Stimulated activated CD8-positive, alpha-beta memory T cell treated with anti-CD3 and anti-CD28 coated beads, Interleukin-4, amount 100 ng/mL, for 4 hours (primary cell): ENCODE measurements at places on chromosomes 11 and 22.

- no peak for DNase-seq
Observed at GRCh38 chr11:11584530-11584810, 37.3 kb downstream of the GALNT18 start.

DNA sequence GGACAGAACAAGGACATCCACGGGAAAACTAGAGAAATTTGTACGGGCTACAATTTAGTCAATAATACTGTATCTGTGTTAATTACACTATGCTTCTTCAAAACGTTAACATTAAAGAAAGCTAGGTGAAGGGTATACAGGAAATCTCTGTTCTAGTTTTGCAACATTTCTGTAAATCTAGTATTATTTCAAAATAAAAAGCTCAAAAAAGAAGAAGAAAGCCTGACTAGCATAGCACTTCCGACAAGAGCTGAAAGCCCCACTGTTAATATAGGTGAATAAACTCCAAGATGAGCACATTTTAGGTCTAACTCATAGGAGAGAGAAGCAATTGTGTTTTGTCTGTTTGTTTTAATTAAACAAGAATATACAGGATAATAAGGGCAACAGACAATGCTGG is 299.7 kb downstream of the TTC28 start:
- DNase-seq, result no peak

- no peak for DNase-seq
Observed at GRCh38 chr22:20232781-20233180, 35.3 kb downstream of the RTN4R start.

DNA sequence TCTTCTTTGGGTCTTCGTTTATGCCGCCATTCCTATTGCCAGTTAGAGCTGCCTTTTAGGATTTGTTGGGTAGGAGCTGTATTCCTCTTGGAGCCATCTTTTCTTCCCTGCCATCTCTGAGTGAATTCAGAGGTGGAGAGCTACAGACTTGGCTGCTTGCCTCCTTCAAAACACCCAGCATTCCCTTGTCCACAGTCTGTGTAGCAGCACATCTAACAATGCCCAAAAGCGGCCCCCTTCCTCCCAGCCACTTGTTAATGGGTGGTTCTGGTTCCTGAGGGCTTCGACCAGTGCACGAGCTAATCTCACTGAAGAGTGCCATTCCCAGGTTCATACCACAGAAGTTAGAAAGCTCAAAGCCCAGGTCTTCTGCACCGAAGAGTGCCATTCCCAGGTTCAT is 37.7 kb downstream of the MARK2 start:
- DNase-seq, result no peak

GRCh38 chr11:87878373-87878825 is 296.8 kb downstream of the RAB38 start:
- DNase-seq, result no peak

GRCh38 chr11:64518928-64519327 is 72.1 kb upstream of the SLC22A12 start:
- no peak for DNase-seq

DNA sequence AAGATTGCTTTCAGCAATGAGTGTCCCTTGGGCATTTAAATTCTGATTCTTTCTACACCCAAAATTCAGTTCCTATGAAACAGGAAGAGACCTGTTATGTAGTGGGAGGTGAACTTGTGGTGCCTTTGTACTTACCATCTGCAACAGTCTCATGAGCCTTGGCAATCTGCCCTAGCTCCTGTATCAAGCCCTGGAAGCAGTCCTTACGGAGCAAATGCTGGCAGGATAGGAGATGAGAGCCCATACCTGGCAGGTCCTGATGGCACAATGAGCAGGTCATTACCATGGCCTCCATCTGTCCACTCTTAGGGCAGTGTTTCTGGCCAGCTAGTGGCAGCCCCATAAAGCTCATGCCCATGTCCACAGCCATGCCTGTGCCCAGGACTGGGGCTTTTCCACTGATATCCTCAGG is 10.8 kb downstream of the TRIM66 start:
- no peak for DNase-seq

DNA sequence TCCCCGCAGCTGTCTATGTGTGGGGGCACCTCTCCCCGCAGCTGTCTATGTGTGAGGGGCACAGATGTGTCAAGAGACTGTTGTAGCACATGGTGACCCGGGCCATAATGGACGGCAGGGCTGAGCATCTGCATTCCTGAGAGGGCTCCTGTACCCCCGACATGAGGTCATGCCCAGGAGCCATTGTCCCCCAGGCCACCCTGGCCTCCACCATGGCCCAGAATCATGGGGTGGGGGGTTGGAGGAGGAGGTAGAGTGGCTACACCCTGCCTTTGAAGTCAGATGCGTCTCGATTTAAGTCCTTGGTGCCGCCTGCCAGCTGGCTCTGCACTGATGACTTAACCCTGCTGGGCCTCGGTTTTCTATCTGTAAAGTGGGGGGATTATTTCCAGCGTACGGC is 49.1 kb downstream of the ARHGAP8 start:
- DNase-seq, result no peak

DNA sequence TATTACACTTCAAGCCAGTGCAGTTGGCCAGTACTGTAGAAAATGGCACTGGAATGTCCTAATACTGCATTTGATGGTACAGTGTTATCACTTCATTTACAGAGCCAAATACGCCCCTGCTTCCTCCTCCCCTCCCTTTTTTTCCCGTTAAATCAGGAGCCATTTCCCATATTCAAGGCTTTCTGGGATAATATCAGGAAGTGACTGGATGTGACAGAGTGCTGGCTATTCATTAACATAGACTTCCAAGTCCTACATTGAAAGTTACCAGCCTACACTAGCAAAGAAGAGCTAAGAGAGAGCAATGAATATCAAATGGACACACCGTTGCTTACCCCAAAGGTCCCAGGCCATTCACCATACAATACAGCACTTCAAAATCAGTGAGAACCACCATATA is 32.1 kb upstream of the ABCC8 start:
- DNase-seq, result no peak

DNA sequence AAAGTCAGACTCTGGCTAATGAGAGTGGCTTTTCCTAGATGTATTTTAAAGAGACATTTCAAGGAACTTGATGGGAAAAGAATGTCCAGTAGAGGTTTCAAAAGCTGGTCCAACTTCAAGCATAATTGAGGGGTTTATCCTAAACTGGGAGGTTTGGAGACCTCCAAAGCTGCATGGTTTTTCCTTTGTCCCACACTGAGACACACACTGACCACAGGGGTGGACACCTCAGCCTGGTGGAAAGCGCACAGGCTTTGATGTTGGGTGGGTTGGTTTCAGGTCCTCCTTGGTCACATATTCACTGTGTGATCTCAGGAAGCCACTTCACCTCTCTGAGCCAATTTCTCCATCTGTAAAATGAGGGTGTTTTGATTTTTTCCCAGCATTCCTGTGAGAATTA is 4.0 kb downstream of the SPON1 start:
- no peak for DNase-seq

DNA sequence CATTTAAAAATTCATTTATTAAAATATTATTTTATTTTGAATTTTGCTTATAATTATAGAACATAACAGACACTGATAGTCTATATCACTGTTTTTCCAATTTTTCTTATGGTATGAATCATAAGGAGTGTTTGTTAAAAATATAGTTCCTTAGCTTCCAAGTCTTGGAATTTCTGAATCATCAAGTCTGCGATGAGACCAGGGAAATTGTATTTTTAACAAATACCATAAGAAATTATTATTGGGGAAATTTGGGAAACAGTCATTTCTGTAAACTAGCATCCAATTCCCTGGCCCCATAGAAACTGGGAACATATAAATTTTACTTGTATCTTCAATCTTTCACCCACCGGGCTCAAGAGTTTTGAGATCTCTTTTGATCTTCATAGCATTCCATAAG is 38.0 kb upstream of the PICALM start:
- no peak for DNase-seq

GRCh38 chr11:106249617-106250239 is 172.3 kb downstream of the AASDHPPT start:
- DNase-seq, result no peak

DNA sequence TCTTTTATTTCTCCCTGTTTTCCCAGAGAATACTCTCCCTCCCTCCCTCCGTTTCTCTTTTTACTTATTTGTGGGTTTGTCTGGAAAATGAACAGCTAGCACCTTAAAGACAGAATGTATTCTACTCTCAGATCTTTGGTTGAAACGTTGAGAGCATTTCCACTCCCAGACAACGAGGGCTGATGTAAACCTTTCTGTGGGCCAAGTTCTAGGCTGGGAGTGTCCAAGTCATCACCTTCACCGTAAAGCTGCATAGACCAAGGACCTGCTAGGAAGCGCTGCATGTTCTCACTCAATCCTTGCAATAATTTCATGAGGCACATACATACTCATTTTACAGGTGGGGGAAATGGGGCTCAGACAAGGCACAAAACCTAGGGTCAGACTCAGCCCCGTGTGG is 32.4 kb downstream of the MYH9 start:
- no peak for DNase-seq
